ENCODE measurements at places on chromosomes 11 and 22.

DNA sequence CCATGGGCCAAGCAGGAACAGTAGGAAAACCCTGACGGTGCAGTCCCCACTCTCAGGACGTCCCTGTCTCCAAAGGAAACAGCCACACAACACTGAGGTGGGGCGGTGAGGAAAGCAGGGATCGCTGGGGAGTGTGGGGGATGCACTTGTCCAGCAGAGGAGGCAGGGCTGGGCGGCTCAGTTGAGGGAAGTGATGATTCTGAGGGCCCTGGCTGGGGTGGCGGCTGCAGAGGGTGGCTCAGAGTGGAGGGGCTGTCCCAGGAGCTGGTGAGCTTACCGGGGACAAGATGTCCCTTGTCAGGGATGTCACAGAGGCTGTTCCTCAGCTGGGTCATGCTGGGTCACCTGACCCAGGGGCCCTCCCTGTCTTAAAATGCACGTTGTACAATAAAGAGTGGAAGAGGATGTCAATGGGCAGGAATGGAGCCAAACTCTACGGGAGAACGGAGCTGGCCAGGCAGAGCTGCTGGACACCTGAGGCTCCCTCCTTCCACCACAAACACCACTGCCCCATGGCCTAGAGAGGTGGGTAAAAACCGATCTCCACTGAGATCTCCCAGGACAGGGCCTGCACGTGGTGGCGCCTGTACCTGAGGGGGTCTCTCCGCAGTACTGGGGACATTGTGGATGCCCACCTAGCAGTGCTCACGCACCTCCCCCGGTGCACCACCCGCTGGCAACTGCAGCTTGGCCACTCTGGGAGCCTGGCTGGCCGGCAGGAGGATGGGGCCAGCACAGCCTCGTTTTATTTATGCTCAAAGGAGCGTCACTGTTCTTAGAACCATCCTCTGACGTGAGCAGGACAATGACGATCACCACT is 9.7 kb upstream of the EFCAB6 start:
- DNase-seq: no peak

DNA sequence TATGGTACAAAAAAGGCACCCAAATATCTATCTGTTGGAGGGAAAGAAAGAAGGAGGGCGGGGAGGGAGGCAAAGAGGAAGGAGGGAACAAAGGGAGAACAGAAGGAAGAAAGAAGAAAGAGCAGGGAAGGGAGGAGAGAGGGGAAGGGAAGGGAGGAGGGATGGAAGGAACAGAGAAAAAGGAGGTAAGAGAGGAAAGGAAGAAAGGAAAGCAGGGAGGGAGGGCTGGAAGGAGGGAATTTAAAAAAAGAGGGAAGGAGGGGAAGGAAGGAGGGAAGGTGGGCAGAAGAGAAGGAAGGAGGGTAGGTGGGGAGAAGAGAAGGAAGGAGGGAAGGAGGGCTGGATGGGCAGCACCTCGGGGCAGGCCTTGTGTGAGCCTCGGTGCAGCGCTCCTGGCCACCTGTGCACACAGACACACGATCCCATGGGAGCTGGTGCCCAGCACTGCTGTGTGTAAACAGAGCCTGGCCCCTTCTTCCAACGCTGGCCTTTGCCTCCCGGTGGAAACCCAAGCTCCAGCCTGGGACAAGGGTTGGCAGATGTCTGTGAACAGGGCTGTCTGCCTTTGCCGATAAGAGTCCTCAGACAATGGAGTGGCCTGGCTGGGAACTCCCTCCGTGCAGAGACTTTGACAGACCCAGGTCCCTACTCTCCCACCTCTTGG is 23.2 kb downstream of the SMIM38 start:
- DNase-seq: no peak

- DNase-seq: no peak
These were observed 1.8 kb downstream of the FLI1 start for GRCh38 chr11:128695539-128696221.

- no peak for DNase-seq
These were observed 14.2 kb upstream of the OR6A2 start for GRCh38 chr11:6813656-6814055.

DNA sequence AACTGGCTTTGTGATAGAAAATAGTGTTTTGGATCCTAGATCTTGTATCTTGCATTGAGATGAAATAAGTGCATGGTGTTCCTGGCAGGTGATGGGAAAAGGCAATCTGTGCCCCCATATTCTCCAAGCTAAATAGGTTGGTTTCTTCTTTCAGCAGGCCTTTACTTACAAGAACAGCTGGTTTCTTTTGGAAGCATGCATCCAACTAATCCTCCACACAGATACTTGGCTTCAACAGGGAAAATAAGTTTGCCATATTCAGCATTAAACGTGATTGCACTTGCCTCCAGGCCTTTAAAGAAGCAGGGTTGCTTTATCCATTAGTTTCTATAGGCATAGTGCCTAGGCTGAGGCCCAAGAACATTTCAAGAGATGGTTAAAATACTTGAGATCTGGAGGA is 59.9 kb downstream of the APIP start:
- DNase-seq: no peak

GRCh38 chr11:120807414-120808150 is 216.3 kb upstream of the TBCEL start:
- DNase-seq: no peak

DNA sequence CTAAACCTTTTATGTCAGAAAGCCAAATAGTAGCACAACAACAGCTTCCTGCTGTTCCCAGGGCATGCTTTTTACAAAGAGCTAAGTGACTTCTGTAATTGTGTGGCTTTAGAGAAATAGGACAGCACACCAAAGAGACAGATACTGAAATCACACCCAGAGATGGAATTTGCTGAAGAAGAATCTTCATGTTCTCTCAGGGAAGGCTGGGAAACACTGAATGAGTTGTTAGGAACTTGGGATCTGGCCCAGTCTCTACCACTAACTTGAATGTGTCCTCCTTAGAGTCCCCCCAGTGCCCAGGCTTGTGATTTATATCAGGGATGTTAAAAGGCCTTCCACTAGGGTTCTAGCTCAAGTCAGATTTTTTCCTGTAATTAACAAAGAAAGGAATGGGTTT is 175.2 kb downstream of the DBX1 start:
- DNase-seq: no peak
